ENCODE measurements at places on chromosomes 3 and 15.

- DNase-seq = peak; percentile 22
These were observed 40.8 kb downstream of the EOMES start for GRCh38 chr3:27681249-27681748.

- no peak for DNase-seq
These were observed 97.8 kb downstream of the SQOR start for GRCh38 chr15:45732662-45733061.

DNA sequence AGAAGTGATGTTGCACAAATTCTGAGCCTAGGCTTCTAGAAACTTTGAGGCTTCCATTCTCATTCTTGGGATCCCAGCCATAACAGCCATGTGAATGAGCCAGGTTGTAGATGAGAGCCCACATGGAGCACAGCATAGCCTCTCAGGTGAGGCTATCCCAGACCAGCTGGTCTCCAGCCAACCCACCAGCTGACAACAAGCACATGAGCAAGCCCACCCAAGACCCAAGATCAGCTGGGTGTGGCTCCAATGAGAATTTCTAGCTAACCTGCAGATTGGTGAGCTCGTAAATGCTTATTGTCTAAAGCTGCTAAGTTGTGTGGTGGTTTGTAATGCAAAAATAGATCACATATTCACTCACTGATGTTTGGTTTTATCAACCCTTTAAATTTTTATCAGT is 14.4 kb downstream of the KY start:
- no peak for DNase-seq

DNA sequence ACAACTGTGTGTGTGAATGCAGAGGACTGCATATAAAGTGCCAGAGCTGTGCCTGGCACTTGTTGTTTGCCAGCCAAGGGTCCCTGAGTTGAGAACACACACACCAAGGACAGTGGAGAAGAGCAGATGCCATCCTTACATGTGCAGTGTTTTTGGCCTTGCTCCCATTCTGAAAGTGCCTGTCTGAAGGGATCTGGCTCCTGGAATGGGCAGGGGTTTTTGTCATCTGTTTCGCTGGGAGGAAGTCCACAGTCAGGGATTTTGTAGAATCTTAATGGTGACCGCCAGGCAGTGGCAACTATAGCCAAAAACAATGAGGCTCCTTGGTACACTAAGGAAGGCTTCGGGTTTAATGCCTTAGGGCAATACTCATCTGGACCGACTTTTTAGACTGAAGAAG is 63.7 kb downstream of the DUT start:
- DNase-seq = no peak

- DNase-seq = no peak
These were observed 132.0 kb downstream of the ARNT2 start for GRCh38 chr15:80536231-80536630.

- no peak for DNase-seq
These were observed 64.0 kb upstream of the PRR20G start for GRCh38 chr3:127351775-127352350.

DNA sequence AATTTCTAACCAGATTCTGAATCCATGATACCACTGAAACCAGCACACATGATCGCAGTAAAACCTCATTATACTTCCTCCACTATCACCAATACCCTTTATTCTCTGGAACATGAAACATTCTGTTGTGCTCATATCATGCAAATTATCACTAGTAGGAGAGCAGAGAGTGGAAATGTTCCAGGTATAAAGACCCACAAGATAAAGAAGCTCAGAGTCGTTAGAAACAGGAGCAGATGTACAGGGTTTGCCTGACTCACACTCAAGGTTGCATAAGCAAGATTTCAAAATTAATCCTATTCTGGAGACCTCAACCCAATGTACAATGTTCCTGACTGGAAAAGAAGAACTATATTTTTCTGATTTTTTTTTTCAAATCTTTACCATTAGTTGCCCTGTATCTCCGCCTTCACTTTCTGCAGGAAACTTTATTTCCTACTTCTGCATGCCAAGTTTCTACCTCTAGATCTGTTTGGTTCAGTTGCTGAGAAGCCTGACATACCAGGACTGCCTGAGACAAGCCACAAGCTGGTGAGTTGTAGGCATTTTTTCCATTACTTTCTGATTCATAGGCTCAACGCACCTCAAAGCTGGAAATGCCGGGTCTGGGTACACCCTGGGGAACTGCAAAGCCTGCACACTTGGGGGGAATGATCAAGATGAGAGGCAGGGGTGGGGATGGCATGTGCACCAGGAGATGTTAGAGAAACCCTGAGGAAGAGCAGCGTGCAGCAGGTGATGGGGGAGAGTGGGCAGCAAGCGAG is at the start of gene CCR2:
TSS of gene CCR2 (plus strand) at position 465 of the 764 bp plus-strand sequence. CDS start 3,417 bp downstream, outside the sequence.
- peak; percentile 22 for DNase-seq

GRCh38 chr3:95407709-95408463 is 1345.0 kb downstream of the NSUN3 start:
- no peak for DNase-seq

GRCh38 chr3:143035466-143036211 is 34.3 kb downstream of the U2SURP start:
- DNase-seq = no peak

- DNase-seq = no peak
These were observed 491.5 kb upstream of the TGFBR2 start for GRCh38 chr3:30114918-30115317.

DNA sequence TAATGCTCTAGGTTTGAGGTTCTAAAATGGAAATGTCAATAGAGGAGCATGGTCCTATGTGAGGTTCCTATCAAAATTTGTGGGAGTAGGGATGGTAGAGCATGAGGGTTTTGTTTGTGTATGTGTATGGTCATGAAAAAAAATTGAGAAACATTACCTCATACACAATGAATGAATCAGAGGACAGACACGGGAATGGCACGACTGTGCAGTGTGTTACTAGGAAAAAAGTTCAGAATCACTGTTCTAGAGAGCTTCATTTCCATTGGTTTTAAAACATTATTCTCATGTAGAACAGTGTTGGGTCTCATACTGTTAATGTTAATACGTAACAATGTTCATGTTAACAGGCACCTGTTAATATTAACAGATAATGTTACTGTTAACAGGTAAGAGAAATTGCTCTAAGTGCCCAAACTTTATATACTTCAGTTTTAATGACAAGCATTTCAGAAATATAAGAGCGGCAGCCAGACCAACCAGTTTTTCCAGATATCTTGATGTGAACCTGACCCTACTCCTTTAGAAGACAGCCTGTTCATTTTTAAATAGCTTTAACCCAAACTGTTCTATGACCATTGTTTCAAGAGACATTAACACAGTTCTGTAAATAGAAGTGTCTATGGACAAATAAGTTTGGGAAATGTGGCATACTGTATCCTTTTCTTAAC is 48.0 kb downstream of the SLC15A2 start:
- no peak for DNase-seq

DNA sequence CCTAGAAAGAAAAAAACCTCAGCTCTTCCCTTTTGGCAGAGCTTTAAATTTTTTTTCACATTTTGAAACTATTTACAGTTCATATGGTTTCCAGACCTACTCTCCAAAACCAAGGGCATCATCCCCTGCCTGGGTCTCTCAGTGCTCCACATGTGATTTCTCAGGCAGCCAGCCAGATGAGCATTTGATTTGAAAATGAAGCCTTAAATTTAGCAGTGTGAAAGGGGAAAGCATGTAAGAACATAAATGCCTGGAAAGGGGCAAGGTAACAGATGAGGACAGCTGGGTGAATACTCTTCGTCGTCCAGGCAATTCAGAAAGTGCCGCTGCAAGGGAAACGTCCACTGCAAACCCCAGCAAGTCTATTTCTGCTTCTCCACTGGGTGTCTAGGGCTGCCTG is 94.8 kb downstream of the ATP8B4 start:
- no peak for DNase-seq

- DNase-seq = no peak
These were observed 47.0 kb upstream of the TFG start for GRCh38 chr3:100662113-100662823.

DNA sequence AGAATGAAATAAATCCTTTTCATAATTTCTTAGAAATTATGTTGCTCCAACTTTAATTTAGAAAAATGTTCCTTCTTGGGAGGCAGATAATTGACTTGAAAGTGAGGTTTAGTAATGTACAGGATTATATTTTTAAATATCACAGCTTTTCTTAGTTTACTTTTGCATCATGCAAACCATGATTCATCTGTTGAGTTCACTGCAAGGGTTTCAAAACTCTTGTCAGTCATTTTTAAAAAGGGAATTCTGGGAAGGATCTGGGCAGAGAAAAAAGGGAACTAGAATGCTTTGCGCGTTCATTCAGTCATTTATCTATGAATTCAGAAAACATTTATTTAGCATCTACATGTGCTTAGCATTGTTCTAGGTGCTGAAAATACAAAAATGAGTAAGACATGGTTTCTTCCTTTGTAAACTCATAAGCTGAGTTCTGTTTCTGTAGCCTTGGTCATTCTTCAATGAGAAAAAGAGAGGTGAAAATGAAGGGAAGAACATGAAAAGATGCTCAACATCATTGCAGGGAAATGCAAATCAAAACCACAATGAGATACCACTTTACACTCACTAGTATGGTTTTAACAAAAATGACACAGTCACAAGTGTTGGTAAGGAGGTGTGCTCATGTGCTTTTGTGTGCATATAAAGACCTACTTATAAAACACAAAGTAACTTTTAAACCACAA is 209.1 kb downstream of the NR1D2 start:
- no peak for DNase-seq

GRCh38 chr3:73801444-73801843 is 176.7 kb upstream of the PDZRN3 start:
- DNase-seq = no peak

- DNase-seq = no peak
These were observed at the start of gene PRICKLE2 for GRCh38 chr3:64224826-64225610. TSS of gene PRICKLE2 (minus strand) at chr3:64225466. CDS start at chr3:64198927, 26,539 bp downstream.

DNA sequence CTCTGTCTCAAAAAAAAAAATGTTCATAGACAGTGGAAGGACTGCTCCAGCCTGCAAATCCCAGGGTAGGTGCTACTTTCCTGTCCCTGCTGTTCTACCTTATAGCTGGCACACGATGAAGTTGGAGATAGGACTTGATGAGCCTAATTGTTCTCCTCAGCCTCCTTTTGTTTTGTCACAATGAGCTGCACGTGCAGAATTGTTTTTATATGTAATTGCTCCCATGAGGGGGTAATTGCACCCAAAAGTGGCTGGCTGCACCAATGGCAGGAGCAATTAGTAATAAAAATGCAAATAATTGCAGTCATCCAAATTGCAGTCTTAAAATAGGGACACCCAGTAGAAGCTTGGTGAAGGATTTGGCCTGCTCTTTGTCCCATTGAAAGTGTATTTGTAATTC is 63.0 kb upstream of the PFN2 start:
- no peak for DNase-seq

- DNase-seq = no peak
These were observed 397.5 kb upstream of the ATP10A start for GRCh38 chr15:26260517-26261133.

Data from stimulated activated CD4-positive, alpha-beta T cell treated with anti-CD3 and anti-CD28 coated beads, TNF-alpha, amount 100 ng/mL, for 24 hours (primary cell).